ENCODE measurements at places on chromosomes 4 and X.

GRCh38 chr4:119897260-119897659 lies 169.4 kb downstream of the MAD2L1 start:
- H3K4me3 ChIP-seq: no peak overlapping the region
- no peak overlapping the region for H3K27ac ChIP-seq
- DNase-seq: no peak
- no peaks in the 10 kb centered on the region for H3K27me3 ChIP-seq

DNA sequence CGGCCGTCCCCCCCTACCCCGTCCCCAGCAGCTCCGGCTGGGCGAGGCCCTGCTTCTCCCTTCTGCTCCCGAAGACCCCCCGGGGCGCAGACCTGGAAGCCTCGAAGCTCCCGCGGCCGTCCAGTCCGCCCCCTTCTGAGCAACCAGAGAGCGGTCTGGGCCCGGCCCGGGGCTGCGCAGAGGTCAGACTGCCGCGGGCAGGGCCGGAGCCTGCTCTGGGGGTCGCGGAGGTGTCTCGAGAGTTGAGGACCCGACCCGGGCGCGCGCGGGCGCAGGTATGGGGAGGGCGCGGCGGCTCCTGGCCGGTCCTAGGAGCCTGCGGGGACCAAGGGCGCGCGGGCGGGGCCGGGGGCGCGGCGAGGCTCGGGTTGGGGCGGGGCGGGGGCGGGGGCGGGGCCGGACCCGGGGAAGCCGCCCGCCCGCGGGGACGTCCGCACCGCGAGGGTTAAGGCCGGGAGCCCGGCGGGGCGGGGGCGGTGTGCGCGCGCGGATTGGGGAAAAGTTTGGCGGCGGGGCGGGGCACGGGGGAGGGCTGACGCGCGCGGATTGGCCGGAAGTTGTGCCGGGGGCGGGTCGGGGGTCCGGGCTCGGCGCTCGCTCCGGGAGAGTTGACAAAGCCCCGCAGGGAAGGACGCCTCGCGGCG lies at the start of gene FGFRL1:
Gene FGFRL1, plus strand, starts transcription at position 605 of the 644 bp plus-strand sequence. CDS start 860 bp downstream, outside the sequence.
- no peaks in the 10 kb centered on the region for H3K36me3 ChIP-seq
- H3K27me3 ChIP-seq: no peaks in the 10 kb centered on the region
- no peak within 1 kb of the TSS for H3K27ac ChIP-seq
- H3K4me1 ChIP-seq: no peaks in the 10 kb centered on the region
- no peak for DNase-seq
- no peak within 1 kb of the TSS for H3K4me3 ChIP-seq

DNA sequence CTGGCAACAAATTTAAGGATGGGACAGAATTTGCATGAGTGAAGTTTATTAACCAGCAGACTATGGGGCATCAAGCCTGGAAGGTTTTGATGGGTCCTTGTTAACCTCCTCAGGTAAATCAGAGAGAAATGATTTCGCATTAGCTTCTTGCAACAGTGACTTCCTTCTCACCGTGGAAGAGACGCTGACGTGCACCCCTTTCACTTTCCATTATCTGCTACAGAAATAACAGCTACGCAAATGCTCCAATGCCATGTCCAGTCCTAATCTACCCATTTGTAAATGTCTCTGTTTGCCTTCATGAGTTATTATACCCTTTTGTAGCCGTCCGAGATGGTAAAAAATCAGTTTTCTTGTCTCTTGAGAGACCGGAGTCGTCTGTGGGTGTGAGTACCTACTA lies 100.3 kb downstream of the SLC34A2 start:
- no peaks in the 10 kb centered on the region for H3K36me3 ChIP-seq
- no peak overlapping the region for H3K27ac ChIP-seq
- H3K27me3 ChIP-seq: no peaks in the 10 kb centered on the region
- no peak overlapping the region for H3K4me3 ChIP-seq

DNA sequence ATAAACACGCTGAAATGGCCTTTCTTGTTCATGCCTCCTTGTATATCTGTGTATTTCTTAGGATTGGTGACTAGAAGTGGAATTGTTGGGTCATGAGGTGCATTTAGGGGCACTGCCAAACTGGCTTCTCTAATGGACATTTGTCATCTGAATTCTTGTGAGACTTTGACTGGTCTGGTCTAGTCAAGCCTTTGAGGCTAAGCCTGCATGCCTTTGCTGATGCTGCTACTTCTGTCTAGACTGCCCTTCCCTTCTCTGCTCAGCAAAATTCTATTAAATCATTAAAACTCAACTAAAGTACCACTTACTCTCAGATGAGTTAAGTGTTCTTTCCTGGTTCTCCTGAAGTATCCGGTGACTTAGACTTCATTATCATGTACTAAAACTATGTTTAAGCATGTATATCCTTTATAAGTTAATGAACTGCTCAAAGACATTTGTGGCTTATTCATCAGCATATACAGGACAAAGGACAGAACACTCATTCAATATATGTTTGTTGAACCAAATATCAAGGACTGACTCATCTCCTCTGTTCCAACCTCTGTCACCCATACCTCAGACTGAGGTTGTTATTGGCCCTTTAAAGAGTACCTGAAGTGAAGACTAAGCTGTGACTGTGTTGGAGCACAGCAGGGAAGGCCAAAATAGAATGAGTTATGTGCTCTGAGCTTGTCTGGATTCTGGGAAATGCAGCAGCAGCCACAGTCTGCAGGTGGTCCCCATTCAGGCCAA lies 9.0 kb downstream of the TCEAL1 start:
- H3K27ac ChIP-seq: no peak overlapping the region
- H3K36me3 ChIP-seq: no peaks in the 10 kb centered on the region
- H3K27me3 ChIP-seq: no peaks in the 10 kb centered on the region
- H3K4me1 ChIP-seq: no peaks in the 10 kb centered on the region

- no peaks in the 10 kb centered on the region for H3K36me3 ChIP-seq
- H3K27me3 ChIP-seq: no peaks in the 10 kb centered on the region
- H3K4me3 ChIP-seq: peak overlapping the region; percentile 34
- H3K27ac ChIP-seq: peak overlapping the region; percentile 98
These were observed 1.1 kb downstream of the XIAP start for GRCh38 chrX:123860983-123861382.

- H3K36me3 ChIP-seq: peaks cover 50% of the 10 kb centered on the region
- no peak overlapping the region for H3K27ac ChIP-seq
- H3K4me3 ChIP-seq: no peak overlapping the region
- DNase-seq: no peak
These were observed 175.5 kb downstream of the NLGN4X start for GRCh38 chrX:6053141-6053540.
